Posterior vena cava (tissue), 2 donors: ENCODE measurements at places on chromosomes 7 and 10. TPM values are rescaled to one million over a fixed set of nuclear protein-coding genes. Genes with fewer than 3 reads are reported as not detected.
A peak's percentile ranks its signal among the peaks of the same experiment; 100 is the strongest.

NCOA4 gene
- total RNA-seq = 99.0 TPM

BTBD16 gene
- total RNA-seq = 0.14 TPM

CDC14C gene
- total RNA-seq = not detected

ADAM8 gene
- total RNA-seq = 7.0 TPM

- peak; percentile 72 for DNase-seq
Measured at GRCh38 chr7:45623740-45624391, 49.7 kb downstream of the ADCY1 start.

DNA sequence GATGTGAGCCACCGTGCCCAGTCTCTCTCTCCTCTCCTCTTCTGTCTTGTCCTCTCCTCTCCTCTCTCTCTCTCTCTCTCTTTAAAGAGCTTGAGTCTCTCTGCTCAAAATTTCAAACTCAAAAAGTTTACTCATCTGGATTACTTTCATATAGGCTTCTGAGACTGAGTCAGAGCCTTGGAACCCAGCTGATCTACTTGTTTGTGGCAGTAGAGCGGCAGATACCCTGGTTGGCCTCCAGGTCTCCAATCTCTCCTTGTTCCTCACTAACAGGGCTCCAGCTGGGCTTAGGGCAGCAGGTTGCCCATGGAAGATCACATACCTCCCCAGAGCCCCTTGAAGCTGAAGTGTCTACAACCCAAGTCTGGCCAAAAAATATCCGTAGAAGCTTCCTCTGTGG lies 51.0 kb downstream of the HHEX start:
- DNase-seq = no peak

DNA sequence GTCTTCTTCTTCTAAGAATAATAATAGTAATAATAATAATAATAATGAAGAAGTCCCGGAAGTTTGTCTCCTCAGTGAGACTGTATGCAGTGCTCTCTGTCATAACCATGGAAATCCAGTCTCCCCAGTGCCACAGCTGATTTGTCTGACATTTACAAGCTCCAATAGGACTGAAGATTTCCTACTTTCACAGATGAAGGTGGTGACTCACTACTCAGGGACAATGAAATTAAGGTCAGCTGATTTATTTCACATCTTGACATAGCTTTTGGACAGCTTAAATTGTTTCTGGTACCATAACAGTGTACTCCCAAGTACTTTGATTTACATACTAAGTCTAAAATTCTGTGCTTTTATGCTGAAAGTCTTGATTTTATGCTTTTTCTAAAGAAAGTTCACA lies 6.9 kb downstream of the CELF2 start:
- no peak for DNase-seq

DNA sequence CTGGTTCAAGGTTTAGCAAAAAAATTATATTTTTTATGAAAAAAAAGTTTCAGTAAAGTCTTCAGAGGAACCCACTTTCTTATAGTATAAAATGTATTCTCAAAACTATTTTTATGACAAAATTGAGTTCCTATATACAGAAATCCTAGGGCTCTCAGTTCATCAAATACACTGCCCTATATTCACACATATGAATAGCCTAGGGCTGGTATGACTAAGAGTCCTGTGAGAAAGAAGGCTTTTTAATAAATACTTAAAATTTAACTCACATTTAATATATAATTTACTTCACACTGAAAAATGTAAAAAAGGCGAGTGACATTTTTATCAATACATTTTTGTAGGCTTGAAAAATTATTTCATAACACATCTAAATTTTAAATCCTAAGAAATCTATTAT lies 16.6 kb downstream of the CHCHD3 start:
- no peak for DNase-seq

DNA sequence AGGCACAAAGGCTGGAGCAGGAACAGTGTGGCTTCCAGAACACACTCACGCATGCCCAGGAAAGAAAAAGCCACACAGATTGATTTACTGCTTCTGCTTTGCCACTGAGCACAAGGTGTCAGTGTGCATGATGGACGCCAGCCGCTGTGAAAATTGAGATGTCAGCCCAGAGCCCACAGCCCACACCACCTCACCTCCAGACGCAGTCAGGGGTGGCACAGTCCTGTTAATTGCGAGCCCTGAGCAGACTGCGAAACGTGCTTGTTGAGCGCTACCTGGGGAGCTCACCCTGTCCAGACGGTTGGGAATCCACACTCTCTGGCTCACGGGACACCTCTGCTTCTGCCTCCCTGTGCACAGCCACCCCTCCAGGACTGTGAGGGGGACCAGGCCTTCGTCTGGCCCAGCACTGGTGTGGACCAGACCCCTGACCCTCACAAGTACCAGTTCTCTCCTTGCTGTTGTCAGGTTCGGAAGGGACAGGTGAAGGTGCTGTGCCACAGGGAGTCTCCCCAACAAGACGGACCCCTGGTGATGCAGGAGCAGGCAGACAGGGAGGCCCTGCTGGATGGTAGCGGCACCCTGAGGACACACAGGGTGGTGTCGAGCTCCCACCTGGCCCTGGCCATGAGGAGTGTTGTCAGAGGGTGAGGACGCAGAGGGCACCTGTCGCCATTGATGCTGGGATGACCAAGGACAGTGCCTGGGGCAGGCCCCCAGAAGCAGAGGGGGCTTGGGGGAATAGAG lies 15.3 kb downstream of the RASGEF1A start:
- DNase-seq = no peak

- DNase-seq = peak; percentile 93
Measured at GRCh38 chr10:122475100-122475499, 13.7 kb downstream of the HTRA1 start.

DNA sequence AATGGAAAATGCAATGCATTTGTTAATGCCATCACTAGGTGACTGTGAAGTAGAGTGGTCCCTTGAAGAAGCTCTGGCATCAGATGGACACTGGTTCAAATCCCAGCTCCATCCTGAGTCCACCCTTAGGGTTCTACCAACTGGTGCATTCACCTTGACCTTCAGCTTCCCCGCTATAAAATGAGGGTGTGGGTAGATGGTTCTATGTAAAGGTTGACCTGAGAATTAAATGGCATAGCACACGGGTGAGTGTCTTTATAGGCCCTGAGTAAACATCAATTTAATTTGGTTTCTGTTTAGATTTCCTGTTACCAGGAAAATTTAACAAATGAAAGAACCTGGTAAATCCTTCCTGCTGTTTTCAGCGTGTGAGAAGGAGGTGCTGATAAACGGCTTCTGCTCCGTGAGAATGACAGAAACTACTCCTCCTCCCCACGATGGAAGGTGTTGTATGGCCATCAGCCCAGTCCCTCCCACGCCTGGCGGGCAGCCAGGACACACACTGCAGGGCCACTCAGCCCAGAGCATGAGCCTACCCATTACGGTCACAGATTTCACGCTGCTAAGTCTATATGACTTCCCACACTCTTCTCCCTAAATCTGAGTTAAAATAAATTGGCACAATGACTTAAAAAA lies 210.1 kb downstream of the TNS3 start:
- DNase-seq = no peak
